ENCODE measurements at places on chromosomes 1 and 21. TPM values are rescaled to one million over a fixed set of nuclear protein-coding genes. Genes with fewer than 3 reads are reported as not detected.

RNU1-2 gene
- under 0.01 TPM for total RNA-seq

C8B gene
- total RNA-seq, result not detected

CDA gene
- 33.9 TPM for total RNA-seq

BSND gene
- total RNA-seq, result not detected

CFAP107 gene
- total RNA-seq, result not detected

DNA sequence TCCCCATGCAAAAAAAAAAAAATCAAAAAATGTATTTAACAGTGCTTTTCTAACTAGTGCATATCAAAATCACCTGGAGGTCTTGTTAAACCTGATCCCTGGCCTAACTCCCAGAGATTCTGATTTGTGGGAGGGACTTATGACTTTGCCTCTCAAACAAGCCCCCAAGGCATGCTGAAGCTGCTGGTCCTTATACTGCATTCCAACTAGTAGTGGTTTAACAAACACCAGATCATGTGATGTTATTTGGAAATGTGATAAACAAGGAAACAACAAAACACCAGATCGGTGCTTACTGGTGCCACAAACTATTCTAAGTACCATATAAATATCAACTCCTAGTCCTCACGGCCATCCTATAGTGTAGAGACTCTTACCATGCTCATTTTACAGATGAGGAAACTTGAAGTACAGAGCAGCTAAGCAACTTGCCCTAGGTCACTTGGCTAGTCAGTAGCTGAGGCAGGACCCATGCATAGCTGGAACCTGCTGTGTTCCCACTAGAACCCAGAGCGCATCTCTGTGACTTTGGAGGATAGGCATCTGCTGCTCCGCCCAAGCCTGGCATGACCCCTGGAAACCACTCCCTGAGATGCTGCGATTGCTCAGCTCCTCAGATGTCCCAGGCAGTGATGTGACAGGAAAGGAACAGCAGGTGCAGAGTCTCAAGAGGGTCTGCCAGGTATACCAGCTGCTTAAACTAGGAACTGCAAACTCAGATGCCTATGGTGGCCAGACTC, 38.1 kb downstream of the SOX13 start:
- H3K4me1 ChIP-seq, result peaks cover 6% of the 10 kb centered on the region
- H3K4me3 ChIP-seq, result no peak overlapping the region
- no peak for DNase-seq
- no peaks in the 10 kb centered on the region for H3K27me3 ChIP-seq
- no peaks in the 10 kb centered on the region for H3K36me3 ChIP-seq
- H3K27ac ChIP-seq, result no peak overlapping the region

- H3K4me1 ChIP-seq, result peaks cover 13% of the 10 kb centered on the region
- no peak overlapping the region for H3K27ac ChIP-seq
- no peaks in the 10 kb centered on the region for H3K27me3 ChIP-seq
- DNase-seq, result no peak
- H3K4me3 ChIP-seq, result no peak overlapping the region
- no peaks in the 10 kb centered on the region for H3K36me3 ChIP-seq
Observed at GRCh38 chr1:201633297-201633696, 94.4 kb downstream of the NAV1 start.

DNA sequence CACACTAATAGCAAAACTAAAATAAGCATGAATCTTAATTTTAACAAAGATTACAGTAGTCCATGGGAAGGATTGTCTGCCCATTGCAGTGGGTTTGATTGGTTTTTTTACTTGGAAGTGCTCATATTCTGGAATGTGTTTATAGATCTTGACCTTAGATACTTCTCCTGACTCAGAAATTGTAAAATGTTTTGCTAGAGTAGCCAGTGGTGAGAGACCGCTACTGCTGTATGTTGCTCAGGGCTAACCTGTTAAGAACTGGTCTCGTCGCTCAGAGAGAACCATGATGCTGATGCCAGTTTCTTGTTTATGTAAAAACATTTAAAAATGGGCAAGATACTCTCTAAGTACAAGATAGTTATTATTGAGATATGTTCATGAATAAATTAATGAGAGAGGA, 99.9 kb downstream of the ROR1 start:
- H3K4me3 ChIP-seq, result no peak overlapping the region
- H3K27ac ChIP-seq, result no peak overlapping the region
- no peaks in the 10 kb centered on the region for H3K4me1 ChIP-seq
- no peaks in the 10 kb centered on the region for H3K27me3 ChIP-seq
- no peaks in the 10 kb centered on the region for H3K36me3 ChIP-seq

DNA sequence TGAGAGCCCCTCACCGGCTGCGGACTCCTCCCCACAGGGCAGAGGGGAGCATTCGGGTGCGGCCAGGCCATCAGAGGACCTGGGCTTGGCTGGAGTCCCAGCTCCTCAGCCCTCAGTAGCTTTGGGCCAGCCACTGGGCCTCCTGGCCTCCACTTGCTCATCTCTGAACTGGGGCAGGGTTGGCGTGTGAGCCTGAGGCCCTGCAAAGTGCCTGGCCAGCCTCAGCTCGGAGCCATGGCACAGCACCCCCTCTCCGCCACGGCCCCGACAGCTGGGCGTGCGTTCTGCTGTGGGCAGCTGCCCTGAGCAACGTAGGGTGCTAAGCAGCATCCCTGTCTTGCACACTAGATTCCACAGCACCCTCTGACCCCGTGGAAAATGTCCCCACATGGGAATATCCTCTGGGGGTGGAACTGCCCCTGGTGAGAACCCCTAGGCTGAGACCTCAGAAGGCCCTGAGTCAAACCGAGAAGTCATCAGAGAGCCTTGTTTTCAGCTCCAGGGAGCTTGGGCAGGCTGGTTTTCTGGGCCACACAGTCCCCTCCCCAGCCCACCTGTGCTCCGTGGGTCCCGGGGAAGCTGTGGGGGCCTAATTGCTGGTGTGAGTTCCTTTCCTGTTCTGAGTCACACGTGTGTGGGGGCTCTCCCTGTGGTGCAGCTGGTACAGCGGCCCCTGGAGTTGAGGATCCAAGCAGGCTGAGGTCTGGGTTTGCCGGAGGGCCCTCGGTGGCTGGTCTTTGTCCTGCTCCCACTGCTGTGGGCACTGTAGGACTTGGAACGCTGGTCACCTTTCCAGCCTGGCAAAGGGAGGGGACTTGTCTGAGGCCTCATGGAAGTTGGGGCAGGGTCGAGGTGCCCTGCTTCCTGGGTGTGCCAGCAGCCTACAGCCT, 24.5 kb downstream of the TP73 start:
- no peaks in the 10 kb centered on the region for H3K27me3 ChIP-seq
- no peaks in the 10 kb centered on the region for H3K36me3 ChIP-seq
- H3K27ac ChIP-seq, result no peak overlapping the region
- no peak overlapping the region for H3K4me3 ChIP-seq
- DNase-seq, result peak; percentile 68

DNA sequence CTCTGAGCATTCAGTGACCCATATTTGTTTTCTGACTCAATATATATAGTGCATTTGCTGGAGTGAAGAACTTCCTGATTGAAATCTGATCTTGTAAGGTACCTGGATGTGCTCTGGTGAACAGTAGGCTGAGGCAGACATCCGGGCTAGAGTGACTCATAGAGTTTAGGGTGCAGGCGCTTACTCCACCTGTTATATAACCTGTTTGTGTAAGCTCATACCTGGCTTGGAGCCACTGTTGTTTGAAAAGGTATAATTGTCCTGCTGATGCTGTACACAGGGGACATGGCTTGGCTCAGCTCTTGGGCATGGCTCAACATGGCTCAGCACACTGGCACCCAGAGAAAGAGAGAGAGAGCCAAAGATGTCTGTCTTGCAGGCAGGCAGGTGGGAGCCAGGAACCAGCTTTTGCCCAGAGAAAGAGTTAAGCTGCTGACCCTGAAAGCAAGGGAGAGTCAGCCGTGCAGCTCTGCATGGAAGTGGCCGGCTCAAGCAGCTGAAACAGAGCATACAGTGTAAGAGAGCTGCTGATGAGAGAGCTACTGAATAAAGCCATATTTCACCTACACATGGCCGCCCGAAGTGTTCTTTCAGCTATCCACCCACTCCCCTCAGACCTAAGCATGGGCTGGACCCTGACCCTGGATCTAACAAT, 43.2 kb downstream of the GJA5 start:
- no peak overlapping the region for H3K27ac ChIP-seq
- no peak overlapping the region for H3K4me3 ChIP-seq
- H3K4me1 ChIP-seq, result no peaks in the 10 kb centered on the region
- no peak for DNase-seq
- H3K27me3 ChIP-seq, result no peaks in the 10 kb centered on the region

GRCh38 chr1:167430849-167431242, 87.5 kb downstream of the CD247 start:
- no peaks in the 10 kb centered on the region for H3K27me3 ChIP-seq
- no peak for DNase-seq

GRCh38 chr1:105686874-105687690, 1369.4 kb upstream of the PRMT6 start:
- peak; percentile 38 for DNase-seq
- H3K27ac ChIP-seq, result no peak overlapping the region
- no peak overlapping the region for H3K4me3 ChIP-seq

DNA sequence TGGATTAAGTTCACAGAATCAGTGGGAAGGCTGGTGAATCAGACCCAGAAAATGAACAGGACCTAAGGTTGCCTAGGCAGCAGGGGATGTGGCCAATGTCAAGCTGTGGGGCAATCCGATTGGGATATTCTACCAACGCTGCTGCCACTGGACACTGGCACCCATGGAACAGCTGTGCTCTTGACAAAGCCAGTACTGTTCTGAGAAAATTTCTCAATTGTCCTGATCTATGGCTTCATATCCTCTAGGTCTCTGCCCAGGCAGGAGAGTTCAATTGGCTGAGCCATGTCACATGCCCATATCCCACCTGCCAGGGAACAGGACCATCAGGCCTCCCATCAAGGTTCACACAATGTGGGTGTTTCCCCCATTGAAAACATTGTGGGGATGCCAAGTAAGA, 6.2 kb downstream of the TACSTD2 start:
- H3K4me3 ChIP-seq, result no peak overlapping the region
- H3K27ac ChIP-seq, result no peak overlapping the region
- H3K4me1 ChIP-seq, result no peaks in the 10 kb centered on the region

DNA sequence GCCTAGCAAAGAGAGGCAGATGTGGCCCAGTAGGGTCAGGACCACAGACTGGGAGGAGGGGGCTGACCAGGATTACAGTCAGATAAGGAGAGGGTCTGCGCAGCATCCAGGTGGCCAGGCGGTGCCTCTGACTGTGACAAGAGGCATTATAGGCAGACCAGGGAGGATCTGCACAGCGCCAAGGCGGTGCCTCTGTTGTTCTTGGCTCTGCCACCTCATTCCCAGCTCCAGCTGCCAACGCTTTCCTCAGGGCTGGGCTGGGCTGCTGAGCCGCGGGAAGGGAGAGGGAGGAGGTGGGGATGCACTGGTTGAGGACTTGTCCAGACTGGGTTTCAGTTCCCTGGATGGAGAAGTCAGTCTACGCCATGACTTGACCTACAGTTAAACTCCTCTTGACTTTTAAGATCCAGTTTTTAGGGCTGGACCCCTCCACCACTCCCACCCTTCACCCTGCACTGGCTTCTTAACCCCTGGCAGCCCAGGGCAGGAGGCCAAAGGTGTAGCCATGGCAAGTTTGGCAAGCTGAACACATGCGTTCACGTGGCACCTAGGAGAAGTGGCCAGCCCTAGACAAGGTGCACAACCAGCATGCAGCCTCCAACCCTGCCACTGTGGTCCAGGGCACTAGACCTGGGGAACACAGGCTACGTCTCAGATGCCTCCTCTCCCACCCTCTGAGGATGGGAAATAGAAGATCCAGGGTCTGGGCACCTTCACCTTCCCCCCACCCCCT, 4.5 kb upstream of the CRABP2 start:
- H3K4me3 ChIP-seq, result no peak overlapping the region
- no peak for DNase-seq
- H3K4me1 ChIP-seq, result peaks cover 7% of the 10 kb centered on the region
- H3K27me3 ChIP-seq, result no peaks in the 10 kb centered on the region
- H3K27ac ChIP-seq, result no peak overlapping the region
- H3K36me3 ChIP-seq, result no peaks in the 10 kb centered on the region

GRCh38 chr1:162699366-162699765, 67.1 kb downstream of the DDR2 start:
- no peaks in the 10 kb centered on the region for H3K27me3 ChIP-seq
- no peak overlapping the region for H3K27ac ChIP-seq
- no peak for DNase-seq
- H3K4me3 ChIP-seq, result no peak overlapping the region

DNA sequence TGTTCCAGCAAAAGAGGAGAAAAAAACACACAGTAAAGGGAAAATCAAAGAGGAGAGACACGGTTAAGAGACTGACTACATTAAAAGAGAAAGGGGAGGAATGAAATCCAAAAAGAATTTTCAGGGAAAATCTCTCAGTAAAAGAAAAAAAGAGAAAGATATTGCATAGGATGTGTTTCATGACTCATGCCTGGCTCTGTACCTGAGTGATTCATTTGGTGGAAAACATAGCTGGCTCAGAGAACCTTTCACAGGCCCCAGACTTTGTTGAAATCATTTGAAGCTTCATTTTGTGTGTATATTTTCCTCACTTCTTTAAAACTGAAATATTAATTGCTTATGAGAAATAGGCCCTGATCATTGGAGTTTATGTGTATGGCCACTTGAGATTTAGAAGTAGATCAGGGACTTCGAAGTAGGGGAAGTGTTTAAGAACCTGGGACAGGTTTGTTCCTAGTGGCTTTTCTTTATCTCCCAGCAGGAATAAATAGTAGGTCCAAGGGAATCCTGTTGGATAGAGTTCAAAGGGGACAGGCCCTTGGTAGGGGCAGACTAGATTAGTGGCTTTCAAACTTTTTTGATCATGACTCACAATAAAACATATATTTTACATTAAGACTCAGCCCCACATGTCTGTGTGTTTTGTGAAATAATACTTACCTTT, 239.1 kb upstream of the SGIP1 start:
- no peaks in the 10 kb centered on the region for H3K36me3 ChIP-seq
- H3K4me3 ChIP-seq, result no peak overlapping the region

- peak overlapping the region; percentile 88 for H3K27ac ChIP-seq
- H3K4me1 ChIP-seq, result peaks cover 13% of the 10 kb centered on the region
- peak overlapping the region; percentile 92 for H3K4me3 ChIP-seq
- peaks cover 3% of the 10 kb centered on the region for H3K36me3 ChIP-seq
Observed at GRCh38 chr1:153921803-153922075, 1.0 kb downstream of the GATAD2B start.

GRCh38 chr21:29148530-29148929, 18.1 kb downstream of the MAP3K7CL start:
- H3K27me3 ChIP-seq, result no peaks in the 10 kb centered on the region
- no peak overlapping the region for H3K27ac ChIP-seq
- no peaks in the 10 kb centered on the region for H3K36me3 ChIP-seq
- H3K4me1 ChIP-seq, result no peaks in the 10 kb centered on the region
- no peak overlapping the region for H3K4me3 ChIP-seq

Measured in Peyer's patch (tissue), 4 donors.